ENCODE measurements at places on chromosomes 6 and 20.
A peak's percentile ranks its signal among the peaks of the same experiment; 100 is the strongest.

DNA sequence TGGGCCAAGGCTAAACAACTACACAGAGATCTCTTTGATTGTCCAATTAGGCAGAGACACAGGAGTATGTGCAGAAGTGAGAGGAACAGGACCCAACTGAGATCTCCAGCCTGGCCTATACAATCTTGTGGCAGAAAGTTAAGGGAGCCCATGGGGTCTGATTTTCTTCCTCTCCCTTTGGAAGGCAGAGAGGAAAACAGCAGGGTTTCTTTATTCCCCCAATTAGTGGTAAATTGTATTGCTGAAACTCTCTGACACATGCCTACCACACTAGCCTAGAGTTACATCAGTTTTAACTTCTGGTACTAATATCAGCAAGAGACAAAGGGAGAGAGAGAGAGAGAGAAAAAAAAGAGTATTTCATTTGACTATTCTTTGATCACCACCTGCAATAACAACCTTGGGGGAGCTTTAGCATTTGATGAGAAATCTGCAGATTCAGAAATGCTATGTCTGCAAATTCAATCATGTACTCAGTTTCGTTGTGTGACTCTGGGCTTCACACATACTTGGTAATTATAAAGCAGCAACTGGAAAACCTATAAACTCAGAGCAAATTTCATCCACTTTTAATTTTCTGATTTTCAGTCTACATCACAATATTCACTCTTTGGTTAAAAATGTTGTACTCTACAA lies 260.3 kb upstream of the SPTLC3 start:
- no peak for DNase-seq

DNA sequence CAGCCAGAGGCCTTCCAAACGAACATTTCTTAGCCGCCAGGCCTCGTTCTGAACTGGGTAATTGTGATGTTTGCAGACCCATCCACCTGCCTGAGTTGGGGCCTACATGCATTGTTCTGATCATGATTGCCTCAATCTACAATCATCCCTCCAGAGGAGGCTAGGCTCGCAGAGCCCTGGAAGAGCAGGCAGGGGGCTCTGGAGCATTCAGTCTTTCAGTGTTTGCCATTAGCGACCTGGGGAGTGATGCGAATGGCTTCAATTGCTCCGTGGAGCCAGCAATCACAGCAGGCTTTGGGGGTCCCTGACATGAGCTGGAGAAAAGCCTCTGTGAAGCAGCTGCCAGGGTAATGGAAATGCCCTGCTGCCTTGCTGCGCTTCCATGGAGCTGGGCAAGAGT lies 22.0 kb downstream of the SNAP25 start:
- DNase-seq = no peak

DNA sequence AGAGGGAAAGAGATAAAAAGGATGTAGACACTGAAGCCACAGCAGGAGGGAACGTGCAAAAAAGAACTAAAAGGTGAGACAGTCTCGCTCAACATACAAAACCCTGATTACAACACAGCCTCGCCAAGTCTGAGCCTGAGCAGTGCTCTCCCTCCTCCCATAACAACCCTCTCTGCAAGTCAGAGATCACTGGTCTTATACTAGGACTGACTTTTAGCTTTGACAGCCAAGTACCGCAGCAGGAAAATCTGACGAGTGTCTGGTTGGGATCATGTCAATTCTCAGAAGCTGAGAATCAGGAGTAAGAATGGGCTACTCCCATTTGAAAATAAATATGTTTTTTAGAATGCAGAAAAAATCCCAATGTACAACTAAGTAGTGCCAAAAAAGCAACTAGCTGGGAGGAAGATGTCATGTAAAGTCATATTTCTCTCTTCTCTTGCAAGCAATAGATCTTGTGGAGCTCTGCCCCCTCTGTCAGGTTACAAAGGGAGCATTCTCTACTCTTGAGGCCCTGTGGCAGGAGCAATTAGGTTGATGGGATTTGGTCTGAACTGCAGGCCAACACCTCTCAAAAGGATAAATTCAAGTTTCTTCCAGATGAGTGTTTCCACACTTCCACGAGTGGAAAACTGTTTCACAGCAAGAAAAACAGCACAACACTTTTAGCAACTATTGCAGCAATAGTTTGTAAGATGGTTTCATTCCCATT lies 118.9 kb upstream of the COL21A1 start:
- no peak for DNase-seq

DNA sequence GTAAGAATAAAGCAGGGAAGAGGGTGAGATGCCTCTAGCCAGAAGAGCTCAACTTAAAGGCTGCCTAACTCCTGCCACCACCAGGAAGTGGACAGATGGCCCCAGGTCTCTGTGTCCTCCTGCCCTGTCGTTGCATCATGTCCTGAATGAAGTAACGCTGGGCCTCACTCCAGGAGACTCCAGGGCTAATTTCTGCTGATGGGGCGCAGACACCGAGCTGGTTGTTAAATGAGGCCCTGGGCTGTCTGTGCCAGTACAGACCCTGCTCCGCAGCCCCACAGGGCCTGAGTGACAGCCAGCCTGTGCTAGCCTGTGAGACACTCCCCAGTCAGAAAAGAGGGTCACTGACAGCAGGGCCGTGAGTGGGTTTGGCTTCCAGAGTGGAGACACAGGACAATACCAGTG lies 6.5 kb downstream of the IP6K3 start:
- DNase-seq = no peak

GRCh38 chr6:39059496-39060310 lies 11.1 kb downstream of the GLP1R start:
- peak; percentile 44 for DNase-seq

DNA sequence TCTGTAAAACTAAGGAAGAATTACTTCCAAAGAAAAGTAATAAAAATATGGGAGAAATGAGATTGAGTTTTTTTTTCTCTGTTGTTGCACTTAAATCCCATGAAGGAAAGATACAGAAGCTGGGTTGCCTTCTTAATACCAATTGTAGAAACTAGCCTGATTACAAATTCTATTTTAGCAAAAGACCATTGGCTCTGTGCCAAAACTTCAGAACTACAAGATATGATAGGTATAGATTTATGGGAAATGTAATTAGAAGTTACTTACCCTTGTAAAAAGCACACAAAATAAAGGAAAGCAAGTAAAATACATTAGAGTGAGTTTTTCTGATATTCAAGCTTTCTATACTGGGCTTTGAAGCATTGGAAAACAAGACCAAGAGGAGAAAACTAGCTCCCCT lies 73.5 kb upstream of the SCGN start:
- no peak for DNase-seq

- no peak for DNase-seq
Observed at GRCh38 chr6:138115201-138115600, 8.0 kb upstream of the PERP start.

DNA sequence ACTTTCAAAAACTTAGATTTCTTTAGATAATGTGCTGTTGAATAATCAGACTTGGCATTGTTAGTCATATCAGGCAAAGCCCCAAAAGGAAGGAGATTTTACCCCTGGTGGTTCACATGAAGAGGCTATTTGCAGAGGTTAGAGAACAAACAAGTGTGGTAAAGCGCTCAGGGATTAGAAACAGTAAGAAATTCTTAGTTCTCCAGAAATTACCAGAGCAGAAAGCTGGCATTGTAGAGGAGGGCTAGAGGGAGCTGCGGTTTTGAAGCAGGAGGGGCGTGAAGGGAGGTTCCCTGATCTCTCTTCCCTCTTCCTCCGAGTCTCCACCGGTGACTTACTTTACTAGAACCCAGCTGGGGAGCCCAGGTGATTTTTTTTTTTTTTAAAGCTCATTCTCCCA lies 10.2 kb downstream of the MYO6 start:
- DNase-seq = no peak

DNA sequence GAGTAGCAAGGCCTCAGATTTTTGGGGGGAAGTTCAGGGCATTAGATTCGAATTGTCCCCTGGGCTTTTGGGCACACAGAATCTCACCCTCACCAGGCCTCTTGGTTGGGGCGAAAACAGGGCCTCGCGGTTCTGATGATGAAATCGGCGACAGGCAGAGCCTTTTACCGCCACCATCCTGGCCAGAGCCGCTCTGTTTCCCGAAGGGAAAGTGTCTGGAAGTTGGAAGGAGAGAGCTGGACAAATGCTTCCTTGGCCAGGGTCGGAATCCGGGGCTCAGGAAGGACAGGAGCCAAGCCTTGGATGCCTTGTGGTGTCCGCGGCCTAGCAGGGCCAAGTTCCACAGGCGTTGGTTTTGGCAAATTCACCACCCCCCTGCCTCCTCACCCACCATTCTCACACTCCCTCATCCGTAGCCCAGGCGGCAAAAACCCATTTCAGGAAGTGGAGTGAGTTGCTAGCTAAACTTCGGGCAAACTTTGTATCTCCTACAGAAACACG lies 3.5 kb upstream of the TFAP2A start:
- no peak for DNase-seq

DNA sequence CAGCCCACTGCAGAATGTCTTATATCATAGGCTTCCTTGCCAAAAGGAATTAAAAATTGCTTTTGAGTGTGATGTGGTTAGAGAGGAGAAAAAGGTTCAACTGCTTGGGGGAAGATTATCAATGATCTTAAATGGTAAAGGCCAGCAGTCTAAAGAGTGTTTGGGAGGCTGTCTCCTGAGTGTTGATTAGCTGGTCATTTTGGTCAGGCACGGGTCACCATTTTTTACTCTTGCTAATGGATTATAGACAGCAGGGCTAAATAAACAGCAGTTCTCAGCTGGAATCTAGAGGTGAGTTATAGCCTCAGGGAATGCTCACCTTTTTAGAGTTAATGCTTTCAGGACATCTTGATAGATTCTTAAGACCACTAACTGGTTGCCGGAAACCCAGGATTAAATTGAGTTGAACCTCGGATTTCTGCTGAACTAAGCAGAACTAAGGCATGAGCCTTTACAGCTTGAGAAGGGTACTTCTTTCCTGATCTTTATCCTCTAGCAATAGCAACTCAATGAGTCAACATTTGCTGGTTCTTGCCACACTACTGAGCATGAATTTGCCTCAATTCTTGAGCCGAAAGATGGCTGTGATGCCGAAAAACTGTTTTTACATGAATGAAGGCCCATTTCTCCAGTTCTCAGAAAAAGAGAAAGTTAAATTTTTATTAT lies 120.4 kb downstream of the LRRC1 start:
- DNase-seq = no peak

- DNase-seq = no peak
Observed at GRCh38 chr6:46263707-46264086, 92.9 kb upstream of the ENPP5 start.

DNA sequence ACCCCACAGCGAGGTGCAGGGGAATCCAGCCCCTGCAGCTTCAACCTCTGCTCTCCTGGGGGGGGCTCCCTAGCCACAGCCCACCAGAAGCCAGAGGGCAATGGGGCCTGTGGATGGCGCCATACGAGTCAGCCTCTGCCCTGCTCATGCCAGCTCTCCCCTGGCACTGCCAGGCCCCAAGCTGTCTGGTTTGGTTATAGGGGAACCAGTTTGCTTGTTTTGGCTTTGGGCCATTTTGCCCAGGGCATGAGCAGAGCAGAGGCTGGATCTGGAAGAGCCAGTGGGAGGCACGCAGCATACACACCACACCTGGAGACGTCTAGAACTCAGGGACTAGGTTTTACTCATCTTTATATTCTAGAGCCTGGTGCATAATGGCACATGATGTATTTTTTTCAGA lies 66.7 kb upstream of the SLC22A16 start:
- DNase-seq = no peak

GRCh38 chr20:46341074-46342009 lies 33.0 kb upstream of the CDH22 start:
- DNase-seq = no peak

DNA sequence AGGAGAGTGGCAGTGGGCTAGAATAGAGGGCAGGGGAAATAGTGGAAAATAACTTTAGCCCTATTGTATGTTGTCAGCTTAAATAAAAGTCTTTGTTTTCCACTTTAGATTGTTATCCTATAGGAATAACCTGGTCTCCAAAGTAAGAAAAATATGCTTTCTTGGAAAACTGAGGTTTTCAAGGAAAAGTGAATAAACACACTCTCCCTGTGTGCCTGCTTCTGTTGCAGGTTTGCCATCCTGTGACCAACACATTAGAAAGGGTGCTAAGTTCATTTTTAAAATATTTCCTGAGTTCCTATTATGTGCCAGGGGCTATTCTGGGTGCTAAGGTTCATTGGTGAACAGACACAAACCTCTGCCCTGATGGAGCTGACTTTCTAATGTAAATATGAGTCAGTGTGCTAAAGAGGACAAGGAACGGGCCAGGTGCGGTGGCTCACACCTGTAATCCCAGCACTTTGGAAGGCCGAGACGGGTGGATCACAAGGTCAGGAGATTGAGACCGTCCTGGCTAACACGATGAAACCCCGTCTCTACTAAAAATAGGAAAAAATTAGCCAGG lies 23.5 kb downstream of the BICRAL start:
- no peak for DNase-seq

GRCh38 chr6:83151114-83151513 lies 42.0 kb downstream of the PGM3 start:
- no peak for DNase-seq

- DNase-seq = no peak
Observed at GRCh38 chr20:4457566-4458543, 263.9 kb upstream of the PRND start.

DNA sequence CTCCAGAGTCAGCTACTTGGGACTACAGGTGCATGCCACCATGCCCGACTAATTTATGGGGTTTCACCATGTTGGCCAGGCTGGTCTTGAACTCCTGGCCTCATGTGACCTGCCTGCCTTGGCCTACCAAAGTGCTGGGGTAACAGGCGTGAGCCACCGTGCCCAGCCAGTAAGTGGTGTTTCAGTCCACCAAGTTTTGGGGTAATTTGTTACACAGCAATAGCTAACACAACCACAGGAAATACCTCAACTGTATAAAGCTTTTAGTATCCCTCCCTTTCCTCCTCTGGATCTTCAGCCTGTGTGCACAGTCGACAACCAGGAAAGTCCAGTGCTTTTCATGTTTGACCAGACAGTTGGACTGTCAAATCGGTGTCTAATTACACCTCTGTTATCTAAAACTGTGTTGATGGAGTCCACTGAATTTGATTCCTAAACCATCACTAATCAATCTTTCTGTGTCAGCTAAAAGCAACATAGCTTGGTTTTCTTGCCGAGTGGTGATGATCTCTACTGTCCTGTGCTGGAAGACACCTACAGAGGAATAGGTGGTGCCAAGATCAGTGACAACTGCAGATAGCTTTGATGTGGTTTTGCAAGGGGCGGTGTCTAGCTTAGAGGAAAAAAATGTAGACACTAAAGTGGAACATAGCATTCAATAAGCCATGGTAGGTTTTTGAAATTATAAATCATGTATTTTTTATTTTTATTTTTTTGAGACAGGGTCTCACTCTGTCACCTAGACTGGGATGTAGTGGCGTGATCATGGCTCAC lies 22.2 kb upstream of the ZBTB2 start:
- no peak for DNase-seq

GRCh38 chr6:166143011-166143410 lies 24.6 kb downstream of the TBXT start:
- no peak for DNase-seq

- no peak for DNase-seq
Observed at GRCh38 chr6:13045676-13046075, 282.7 kb downstream of the TBC1D7 start.

All from NCI-H2081 treated with DMSO at 0.1 percent for 48 hours (cell line).